ENCODE measurements at places on chromosomes 13 and 19.

DNA sequence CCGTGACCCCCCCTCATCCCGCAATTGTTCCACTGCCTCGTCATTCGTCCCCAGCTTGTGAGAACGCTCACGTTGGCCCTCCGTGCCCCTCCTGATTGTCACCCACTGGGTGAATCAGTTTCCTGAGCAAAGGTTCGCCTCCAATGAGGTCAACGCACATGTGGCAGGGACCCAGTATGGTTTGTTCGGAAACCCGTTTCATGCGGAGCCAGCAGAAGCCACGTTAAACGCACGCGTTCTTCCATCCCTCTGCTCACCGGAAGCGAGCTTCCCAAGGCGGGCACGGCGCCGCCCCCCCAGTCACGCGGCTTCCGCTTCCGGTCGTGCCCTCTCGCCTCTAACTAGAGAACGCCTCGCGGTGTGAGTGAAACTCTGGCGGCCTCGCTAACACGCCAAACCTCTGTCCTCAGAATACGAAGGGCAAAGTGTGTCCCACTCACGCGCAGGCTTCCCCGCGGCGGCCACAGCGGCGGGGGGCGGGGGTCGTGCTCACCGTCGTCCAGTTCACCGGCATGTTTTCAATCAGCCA, 18.0 kb upstream of the CFAP97D2 start:
- DNase-seq: no peak

GRCh38 chr19:46488551-46488950, 7.1 kb downstream of the PNMA8B start:
- DNase-seq: no peak

- no peak for DNase-seq
Measured at GRCh38 chr19:53172889-53173288, 14.0 kb upstream of the ZNF347 start.

DNA sequence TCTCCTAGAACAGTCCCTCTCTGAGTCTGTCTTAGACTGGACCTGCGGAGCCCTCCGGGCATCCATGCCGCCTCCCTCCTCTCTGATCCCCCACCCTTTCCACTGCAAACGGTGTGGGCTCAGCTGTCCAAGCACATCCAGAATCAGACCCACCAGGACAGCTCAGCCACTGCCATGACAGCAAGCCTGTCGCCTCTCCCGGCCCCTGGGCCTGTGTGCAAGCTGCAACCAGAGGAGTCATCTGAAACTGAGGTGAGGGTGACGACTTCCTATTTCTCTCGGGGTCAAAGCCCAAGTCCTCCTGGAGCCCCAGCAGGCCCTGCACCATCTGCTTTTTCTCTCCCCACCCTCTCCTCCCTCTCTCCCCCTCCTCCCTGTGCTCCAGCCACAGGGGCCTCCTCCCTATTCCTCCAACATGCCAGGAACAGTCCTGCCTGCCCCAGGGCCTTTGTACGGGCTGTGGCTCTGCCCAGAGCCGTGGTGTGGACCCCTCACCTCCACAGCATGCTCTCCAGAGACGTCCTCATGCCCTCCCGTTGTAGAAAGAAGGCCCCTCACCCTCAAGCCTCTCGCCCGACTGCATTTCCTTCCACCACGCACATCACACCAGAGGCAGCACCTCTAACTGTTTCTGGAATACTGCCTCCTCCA, 23.5 kb upstream of the MYDGF start:
- no peak for DNase-seq

GRCh38 chr13:99227909-99228688, 27.4 kb downstream of the UBAC2 start:
- DNase-seq: peak; percentile 69

- no peak for DNase-seq
Measured at GRCh38 chr13:64305246-64305645, 2889.6 kb upstream of the PCDH20 start.

Data from CD4-positive, alpha-beta T cell treated with Interleukin-4 for 1 hour (primary cell).